ENCODE measurements at places on chromosomes 3 and 15.

GRCh38 chr15:83685916-83686332 is 32.0 kb downstream of the ADAMTSL3 start:
- H3K27me3 ChIP-seq = peaks cover 14% of the 10 kb centered on the region
- DNase-seq = no peak
- no peak overlapping the region for H3K4me3 ChIP-seq
- H3K27ac ChIP-seq = no peak overlapping the region
- peaks cover 14% of the 10 kb centered on the region for H3K4me1 ChIP-seq
- no peaks in the 10 kb centered on the region for H3K36me3 ChIP-seq

DNA sequence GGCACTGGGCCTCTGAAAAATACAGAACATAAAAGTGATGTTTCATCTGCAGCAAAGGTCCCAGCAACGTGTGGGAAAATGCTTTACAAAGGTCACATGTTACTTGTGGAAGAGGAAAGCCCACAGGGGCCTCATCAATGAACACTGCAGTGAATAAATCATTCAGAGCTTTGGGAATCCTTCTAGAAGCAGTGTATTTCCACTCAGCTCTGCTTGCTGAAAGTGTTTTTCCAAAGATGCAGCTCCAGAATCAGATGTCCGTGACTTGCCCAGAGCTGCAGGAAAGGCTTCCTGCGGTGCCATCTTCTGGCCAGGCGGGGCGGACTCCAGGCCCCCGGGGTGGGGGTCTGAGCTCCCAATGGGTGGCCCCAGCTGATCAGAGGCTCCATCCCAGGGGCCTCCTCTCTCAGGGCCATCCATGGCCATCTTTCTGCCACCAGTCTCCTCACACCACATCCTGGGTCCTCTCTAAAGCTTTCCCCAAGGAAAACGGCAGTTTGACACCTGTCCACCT is 81.5 kb downstream of the C3orf70 start:
- peaks cover 41% of the 10 kb centered on the region for H3K27me3 ChIP-seq
- H3K4me3 ChIP-seq = no peak overlapping the region
- no peaks in the 10 kb centered on the region for H3K4me1 ChIP-seq
- H3K36me3 ChIP-seq = no peaks in the 10 kb centered on the region

GRCh38 chr15:47870956-47871625 is 153.8 kb downstream of the SEMA6D start:
- no peaks in the 10 kb centered on the region for H3K27me3 ChIP-seq
- no peak overlapping the region for H3K27ac ChIP-seq
- H3K36me3 ChIP-seq = no peaks in the 10 kb centered on the region
- no peak for DNase-seq

DNA sequence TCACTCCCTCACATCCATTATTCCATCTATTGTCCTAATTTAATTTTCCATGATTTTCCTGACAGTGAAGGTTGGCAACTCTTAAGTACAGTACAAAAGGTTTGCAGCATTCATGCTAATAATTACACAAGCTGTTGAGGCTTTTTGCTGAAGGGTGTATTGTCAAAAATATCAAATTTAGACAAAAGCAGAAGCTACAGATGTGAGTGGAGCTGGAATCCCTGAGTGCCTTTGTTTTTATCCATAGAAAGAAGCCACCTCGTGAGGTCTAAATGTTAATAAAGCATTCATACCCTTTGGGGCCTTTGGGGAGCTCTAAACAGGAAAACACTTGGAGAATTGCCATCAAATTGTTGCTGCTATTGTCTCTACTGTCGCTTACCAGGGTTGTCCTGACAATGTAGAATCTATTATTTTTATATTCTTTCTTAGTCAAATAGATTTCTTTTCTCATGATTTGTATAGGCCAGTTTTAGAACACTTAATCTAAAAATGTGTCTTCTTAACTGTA is 185.8 kb upstream of the ROBO1 start:
- DNase-seq = no peak
- H3K27me3 ChIP-seq = no peaks in the 10 kb centered on the region
- no peak overlapping the region for H3K27ac ChIP-seq

- peaks cover 7% of the 10 kb centered on the region for H3K4me1 ChIP-seq
- no peak overlapping the region for H3K4me3 ChIP-seq
- no peak for DNase-seq
- no peak overlapping the region for H3K27ac ChIP-seq
- no peaks in the 10 kb centered on the region for H3K27me3 ChIP-seq
Observed at GRCh38 chr15:47813748-47814384, 96.6 kb downstream of the SEMA6D start.
